ENCODE measurements at places on chromosomes 2 and 18.

- no peak for DNase-seq
These were observed 44.8 kb upstream of the STRN start for GRCh38 chr2:37011130-37011529.

GRCh38 chr2:86557836-86558235, 5.4 kb downstream of the CHMP3 start:
- DNase-seq, result no peak

- no peak for DNase-seq
These were observed 357.1 kb downstream of the SOCS6 start for GRCh38 chr18:70645971-70646370.

DNA sequence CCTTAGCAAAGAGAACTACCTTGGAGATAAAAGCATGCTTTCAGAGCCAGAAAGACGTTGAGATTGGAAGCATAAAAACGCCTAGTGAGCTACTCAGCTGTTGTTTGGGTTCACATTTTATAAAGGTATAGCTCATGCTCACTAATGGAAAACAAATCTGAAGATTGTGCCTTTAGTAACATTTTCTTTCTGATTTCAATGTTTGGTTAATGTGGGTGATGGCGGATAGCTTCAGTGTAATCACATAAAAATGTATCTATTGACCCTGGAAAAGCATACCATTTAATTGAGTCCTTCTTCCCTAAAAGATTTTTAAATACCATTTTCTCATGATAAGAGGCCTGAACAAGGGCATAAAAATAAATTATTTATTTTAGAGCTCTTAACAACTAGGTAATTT, 73.4 kb downstream of the DTNA start:
- DNase-seq, result no peak

DNA sequence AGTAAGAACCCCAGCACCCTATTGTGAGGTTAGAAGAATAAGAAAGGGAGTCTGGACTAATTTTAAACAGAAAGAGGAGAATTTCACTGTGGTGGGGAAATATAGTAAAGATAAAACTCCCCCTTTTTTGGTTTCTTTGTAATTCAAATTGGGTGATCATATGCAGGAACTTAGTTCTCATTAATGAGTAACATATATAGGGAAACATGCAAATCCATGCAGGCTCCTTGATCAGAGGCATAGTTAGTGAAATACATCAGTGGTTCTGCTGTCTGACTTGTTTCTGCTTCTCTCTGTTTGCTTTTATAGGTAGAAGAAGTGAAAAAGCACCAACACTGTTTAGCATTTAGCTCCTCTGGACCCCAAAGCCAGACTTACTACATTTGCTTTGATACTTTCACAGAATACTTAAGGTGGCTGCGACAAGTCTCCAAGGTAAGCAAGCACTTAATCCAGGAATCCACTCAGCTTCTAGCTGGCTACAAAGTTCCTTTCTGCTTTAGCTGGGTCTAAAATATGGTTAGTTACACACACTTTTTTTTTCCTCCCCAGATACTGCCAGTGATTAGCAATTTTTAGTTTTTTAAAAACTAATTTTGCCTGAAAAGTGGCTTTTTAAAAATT, 123.2 kb downstream of the PHLPP1 start:
- no peak for DNase-seq

- DNase-seq, result no peak
These were observed 31.6 kb downstream of the LIMS1 start for GRCh38 chr2:108565778-108566375.

- DNase-seq, result no peak
These were observed 16.5 kb downstream of the AFTPH start for GRCh38 chr2:64540615-64541014.

All from posterior cingulate gyrus (tissue), 11 donors.